ENCODE measurements at places on chromosomes 16 and 17.

DNA sequence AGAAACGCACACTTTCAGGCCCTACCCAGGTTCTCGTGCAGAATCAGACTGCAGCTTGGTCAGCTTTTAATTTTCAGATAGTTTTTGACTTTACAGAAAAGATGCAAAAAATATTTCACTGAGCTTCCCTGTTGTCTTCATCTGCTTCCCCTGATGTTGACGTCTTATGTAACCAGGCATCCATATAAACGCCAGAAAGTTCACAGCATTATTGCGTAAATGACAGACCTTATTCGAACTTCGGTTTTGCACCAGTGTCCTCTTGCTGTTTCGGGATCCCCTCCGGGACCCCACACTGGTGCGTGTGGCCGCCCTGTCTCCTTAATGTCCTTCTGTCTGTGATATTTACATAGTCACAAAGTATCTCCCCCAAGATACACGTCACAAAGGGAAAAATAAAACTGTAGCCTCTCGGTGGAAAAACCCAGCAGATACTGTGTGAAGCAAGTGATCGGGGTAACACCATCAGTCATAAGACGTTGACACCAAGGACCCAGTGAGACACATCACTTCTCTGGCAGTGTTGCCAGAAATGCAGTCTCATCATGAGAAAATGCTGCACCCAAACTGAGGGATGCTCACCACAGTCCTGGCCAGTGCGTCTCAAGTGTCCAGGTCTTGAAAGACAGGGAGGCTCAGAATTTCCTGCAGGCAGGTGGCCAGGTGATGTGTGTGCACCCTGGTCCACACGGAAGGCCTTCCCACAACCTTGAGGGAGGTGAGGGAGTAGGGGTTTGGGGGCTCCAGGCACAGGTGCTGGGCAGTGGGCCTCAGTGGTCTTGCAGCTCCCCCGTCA lies 4.3 kb downstream of the BANP start:
- DNase-seq, result no peak

DNA sequence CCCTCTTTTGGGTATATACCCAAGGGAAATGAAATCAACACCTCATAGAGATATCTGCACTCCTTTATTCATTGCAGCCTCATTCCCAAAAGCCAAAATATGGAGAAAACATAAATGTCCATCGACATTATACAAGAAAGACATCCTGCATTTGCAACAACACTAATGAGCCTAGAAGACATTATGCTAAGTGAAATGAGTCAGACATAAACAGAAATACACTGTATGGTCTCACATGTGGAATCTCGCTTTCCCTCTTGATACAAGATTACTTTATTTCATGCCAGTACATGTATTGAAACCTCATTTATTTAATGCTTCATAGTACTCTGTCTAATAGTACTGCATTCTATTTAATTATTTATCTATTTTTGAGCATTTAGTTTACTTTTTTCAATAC lies 157.2 kb downstream of the ZNF18 start:
- DNase-seq, result no peak

DNA sequence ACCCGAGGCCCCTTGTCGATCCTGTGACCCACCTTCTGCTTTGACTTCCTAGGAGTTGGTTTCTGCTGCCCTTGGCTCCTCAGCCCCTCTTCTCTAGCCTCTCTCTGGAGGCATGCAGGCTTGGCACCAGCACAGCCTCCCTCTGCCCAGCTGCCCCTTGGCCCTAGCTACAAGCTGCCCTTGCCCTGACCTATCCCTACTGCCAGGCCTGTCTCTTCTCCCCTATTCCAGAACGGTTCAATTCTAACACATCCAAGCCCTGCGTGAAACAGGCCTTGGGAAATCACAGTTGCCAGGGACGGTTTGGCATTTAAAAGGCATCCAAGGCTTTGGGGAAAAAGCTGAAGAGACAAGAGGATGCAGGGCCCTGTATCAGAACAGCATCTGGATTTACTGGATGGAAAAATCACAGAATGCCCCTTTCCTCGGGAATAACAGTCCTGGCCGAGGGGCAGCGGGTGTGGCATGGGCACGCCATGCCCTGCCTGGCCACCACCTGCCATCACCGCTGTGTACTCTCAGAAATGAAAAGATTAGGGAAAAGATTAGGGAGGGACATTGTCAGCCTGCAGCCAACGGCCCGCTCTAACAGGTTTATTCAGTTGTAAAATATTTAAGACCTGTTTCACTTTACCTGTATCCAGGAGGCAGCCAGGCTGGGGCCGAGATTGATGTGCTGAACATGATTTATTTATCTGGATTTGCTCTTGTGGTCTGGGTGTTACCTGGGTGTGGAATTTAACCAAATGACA lies 15.8 kb downstream of the RAI1 start:
- no peak for DNase-seq

- DNase-seq, result no peak
These were observed 199.5 kb upstream of the DYNLRB2 start for GRCh38 chr16:80341263-80341662.

DNA sequence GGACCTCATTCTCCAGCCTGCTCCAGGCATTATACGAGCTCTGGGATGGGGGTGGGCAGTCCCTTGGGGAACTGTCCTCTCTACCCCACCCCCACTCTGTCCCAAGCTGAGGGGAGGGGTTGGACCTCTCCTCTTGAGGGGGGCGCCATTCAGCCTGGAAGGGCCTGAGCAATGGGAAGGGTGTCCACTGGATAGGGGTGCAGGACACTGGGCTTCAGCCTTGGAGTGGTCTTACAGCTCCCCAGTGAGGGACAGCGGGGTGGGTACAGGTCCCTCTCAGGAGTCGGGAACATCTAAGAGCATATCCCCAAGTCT lies 9.5 kb upstream of the CBX8 start:
- DNase-seq, result no peak

DNA sequence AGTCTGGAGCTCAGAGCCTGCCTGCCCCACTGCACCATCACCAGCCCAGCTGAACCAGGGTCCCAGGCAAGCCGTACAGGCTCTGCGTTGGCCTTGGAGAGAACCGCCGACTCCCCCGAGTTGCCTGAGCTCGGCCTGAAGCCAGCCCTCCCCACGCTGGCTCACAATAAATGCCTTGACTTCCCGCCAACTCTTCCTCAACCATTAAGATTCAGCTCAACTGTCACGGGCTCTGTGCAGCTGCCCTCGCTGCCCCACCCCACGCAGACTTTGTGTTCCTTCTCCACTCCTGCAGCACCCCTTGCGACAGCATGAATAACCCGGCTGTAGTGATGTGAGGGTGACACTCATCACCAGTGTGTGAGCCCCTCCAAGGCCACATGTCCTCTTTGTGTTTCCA lies 4.8 kb upstream of the QPRT start:
- no peak for DNase-seq

GRCh38 chr16:56807011-56807675 lies 57.9 kb upstream of the SLC12A3 start:
- peak; percentile 77 for DNase-seq

DNA sequence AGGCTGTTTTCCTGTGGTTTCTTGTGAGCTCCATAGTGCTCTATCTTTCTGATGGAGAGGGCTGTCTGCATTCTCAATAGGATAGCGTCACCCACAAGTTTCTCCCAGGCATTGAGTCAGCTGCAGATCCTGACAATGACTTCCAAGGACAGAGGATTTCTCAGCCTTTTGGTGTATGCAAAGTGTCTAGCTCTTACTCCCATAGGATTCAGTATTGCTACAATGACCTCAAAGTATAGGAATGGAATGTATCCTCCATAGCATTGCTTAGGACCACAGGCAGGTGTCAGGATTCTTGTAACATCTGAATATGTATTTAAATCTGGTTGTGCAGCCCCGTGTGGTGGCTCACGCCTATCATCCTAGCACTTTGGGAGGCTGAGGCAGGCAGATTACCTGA lies 32.3 kb downstream of the SMIM36 start:
- DNase-seq, result no peak

- DNase-seq, result no peak
These were observed 9.4 kb downstream of the CCDC182 start for GRCh38 chr17:57735707-57736106.

DNA sequence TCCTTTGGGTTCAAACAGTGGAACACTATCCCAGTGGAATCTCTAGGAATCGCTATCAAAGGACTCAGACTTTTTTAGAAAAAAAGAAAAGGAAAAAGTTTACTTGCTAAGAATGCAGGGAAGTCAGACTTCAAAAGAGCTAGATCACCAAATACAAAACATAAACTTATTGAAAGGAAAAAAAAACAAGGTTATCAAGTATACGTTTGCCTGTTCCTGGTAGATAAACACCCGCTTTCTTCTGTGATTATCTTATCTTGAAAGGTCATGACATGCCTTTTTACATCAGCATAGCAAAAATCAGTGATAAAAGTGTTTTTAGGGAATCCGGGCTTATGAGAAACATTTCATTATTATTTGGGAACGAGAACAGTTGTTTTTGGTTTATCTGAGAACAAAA lies 129.3 kb upstream of the TMEM97 start:
- DNase-seq, result no peak

GRCh38 chr17:58181796-58182195 lies 10.7 kb upstream of the EPX start:
- DNase-seq, result no peak

DNA sequence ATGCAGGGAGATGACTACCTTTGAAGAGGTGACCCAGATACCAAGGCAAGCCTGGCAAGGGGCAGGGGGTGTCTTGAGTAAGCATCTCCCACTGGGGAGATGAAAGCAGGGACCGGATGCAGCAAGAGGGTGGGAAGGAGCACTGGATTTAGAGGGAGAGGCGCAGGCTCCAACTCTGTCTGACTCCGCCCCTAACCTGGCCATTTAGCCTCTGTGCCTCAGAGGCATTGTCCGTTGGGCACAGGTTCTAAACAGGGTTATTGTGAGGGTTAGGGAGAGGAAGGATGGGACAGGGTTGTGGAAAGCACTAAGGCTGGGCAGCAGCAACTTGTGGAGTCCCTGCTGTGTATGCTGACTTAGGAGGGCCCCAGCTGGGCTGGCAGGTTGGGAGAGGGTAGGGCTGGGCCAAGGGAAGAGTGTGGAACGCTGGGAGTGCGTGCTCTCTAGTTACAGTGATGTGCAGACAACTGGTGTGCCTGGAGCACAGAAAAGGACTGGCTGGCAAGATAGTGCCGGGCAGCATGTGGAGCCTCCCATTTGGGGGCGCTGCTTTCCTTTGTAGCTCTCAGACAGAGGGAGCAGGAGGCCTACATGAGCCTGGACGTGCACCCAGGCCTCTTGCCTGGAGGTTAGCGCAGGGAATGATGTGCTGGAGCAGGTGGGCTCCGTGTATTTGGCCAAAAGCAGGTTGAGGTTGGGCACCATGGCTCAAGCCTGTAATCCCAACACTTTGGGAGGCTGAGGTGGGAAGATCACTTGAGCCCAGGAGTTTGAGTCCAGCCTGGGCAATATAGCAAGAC lies 26.2 kb downstream of the TBX2 start:
- no peak for DNase-seq

DNA sequence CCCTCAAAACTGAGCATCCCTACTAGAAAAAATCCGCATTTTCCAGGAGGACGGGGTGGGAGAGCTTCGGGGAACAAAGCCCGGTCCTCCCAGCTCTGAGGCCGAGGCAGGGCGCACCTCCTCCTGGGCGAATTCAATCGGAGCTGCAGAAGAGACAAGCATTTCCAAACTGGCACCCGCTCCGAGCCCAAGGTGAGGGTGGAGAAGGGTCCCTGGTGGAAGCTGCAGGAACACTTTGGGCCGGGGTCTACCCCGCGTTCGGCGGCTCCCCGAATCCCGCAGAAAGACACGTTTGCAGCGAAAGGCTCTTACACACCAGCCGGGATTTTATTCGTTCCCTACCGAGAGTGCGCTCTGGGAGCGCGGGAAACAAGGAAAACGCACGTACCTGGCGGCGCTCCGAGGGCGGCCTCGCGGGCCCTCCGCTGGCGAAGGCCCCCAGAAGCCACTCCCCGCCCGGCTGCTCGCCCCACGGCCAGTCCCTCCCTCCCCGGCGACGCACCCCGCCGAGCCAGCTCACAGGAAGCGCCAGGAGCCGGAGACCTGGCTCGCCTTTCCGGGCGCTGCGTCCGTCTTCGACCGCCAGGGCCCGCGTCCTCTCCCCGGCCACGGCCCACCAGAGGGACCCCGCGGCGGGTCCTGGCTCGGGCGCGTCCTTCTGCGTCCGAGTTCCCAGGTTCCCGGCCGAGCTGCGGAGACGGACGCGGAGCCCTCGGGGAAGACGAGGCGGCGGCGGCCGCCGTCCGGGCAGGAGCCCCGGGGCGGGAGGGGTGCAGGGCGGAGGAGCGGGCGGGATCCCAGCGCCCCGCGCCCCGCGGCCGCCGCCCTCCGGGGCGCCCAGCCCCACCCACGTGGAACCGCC lies 49.8 kb upstream of the BAHCC1 start:
- peak; percentile 80 for DNase-seq

DNA sequence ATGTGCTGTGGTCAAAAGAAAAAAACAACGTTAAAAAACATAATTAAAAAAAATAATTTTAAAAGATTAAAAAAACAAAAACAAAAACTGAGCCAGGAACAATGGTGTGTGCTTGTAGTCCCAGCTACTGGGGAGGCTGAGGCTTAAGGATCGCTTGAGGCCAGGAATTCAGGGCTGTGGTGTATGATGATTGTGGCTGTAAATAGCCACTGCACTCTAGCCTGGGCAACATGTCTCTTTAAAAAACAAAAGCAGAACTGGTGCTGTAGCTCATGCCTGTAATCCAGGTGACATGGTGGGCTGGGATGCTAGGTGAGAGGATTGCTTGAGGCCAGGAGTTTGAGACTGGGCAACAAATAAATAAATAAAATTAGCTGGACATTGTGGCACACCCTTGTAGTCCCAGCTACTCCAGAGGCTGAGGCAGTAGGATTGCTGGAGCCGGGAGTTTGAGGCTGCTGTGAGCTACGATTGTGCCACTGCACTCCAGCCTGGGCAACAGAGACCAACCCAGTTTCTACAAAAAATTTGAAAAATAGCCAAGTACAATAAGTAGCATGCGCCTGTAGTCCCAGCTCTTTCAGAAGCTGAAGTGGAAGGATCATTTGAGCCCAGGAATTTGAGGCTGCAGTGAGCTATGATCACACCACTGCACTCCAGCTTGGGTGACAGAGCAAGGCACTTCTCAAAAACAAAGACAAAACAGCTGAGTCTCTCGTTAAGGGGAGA lies 43.6 kb downstream of the NFATC3 start:
- no peak for DNase-seq

DNA sequence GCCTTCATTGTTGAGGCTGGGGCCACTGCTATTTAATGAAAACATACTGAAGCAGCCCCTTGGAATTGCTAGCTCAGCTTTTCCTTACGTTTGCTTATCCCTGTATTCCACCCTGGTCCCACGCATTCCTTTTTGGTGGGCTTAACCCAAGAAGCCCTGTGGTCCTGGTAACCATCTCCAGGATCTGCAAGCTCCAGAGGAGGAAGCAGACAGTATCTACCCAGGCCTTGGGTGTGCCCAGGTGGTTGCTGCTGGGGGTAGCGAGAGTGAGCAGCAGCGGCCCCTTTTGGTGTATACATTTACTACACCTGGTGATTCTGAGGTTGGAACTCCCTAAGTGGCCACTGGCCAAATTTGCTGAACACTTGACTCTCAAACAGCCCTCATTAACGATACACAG lies 97.7 kb downstream of the CBLN1 start:
- DNase-seq, result peak; percentile 39

GRCh38 chr16:87936375-87937230 lies at the start of gene CA5A:
CA5A (minus strand) TSS chr16:87936529; CDS start chr16:87936450, 79 bp downstream.
- DNase-seq, result no peak

GRCh38 chr17:28317966-28318758 lies 838 bp upstream of the TMEM97 start:
- no peak for DNase-seq

All from kidney capillary endothelial cell (primary cell).